ENCODE measurements at places on chromosomes 7 and 10.

DNA sequence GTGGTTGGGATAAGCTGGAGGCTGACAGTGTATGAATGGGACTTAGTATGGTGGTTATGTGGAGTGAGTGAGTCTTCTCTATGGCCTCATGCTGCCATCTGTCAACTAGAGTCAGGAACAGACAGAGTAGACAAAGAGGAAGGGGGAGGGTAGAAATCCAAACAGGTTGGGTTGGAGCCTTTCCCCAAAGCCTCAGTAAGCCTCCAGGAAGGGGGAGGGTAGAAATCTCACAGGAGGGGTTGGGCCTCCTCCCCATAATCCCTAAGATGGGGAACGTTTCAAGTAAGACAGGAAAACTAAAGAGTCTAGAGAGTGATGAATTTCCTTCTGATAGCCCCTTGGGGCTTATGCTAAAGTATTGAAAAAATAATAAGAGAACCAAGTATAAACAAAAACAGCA, 2.0 kb upstream of the AKR1B15 start:
- no peak for DNase-seq

GRCh38 chr7:113100121-113100603, 13.5 kb upstream of the GPR85 start:
- DNase-seq = no peak

DNA sequence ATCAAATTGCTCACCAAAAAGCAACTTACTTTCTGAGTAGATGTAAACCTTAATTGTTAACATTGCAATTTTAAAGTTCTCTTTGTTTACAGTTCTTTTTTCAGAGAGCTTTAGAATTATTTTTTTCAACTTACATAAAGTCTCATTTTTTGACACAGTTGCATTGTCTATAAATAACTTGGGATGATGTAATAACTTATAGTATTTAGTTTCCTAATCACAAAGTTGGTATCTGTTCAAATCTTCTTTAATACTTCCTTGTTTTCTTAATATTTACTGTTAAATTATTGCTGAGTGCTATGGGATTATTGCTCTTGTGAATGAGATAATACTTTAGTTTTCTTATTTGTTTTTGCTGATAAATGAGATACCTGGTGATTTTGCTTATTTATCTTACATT, 18.9 kb upstream of the SUV39H2 start:
- DNase-seq = no peak

DNA sequence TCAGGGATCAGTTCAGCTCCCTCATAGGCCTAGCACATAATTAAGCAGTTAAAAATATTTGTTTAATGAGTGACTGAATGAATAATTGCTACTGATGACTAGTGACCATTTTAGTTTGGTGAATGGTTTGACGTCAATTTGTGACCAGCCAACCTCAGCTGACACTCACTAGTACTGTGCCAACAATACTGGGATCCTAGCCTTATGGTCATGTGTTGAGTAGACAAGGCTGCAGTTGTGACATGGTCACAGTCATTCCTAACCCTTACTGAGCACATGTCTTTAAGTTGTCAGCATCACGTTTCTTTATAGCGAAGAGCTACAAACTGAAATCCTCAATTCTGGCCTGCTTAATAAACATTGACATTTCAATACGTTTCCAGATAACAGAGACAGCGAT, 86.9 kb upstream of the SLC26A5 start:
- no peak for DNase-seq

DNA sequence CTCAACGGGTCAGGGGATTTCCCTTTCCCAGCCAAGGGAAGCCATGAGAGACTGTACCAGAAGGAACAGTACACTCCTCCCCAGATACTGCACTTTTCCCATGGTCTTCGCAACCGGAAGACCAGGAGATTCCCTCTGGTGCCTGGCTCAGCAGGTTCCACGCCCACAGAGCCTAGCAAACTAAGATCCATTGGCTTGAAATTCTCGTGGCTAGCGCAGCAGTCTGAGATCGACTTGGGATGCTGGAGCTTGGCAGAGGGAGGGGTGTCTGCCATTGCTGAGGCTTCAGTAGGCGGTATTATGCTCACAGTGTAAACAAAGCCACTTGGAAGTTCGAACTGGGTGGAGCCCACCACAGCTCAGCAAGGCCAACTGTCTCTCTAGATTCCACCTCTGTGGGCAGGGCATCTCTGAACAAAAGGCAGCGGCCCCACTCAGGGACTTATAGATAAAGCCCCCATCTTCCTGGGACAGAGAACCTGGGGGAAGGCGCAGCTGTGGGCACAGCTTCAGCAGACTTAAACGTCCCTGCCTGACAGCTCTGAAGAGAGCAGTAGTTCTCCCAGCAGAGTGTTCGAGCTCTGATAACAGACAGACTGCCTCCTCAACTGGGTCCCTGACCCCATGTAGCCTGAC, 29.6 kb downstream of the SLC16A12 start:
- no peak for DNase-seq

GRCh38 chr7:143245123-143245522, 18.1 kb upstream of the GSTK1 start:
- peak; percentile 41 for DNase-seq

GRCh38 chr7:105776068-105776790, 100.2 kb downstream of the ATXN7L1 start:
- peak; percentile 70 for DNase-seq

DNA sequence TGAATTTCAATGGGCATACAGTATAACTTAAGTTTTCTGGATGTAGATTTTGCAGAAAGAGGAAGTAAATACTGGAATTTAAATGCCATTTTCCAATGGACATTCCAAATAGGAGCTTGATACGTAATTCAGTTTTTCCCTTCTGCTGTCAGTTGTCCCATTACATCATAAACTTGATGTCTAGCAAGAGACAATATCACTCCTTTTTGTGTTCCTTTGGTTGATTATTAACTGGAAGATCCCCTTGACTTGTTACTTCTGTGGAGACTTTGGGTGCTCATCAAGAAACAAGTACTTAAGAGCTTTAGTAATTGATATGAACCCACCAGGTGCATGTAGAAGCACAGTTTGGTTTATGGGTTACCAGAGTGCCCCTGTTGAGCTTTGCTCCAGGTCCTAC, 116.1 kb downstream of the ST7 start:
- DNase-seq = no peak

- DNase-seq = no peak
These were observed 11.3 kb downstream of the KAT6B start for GRCh38 chr10:74837743-74838142.

GRCh38 chr7:139993592-139993991, 69.2 kb downstream of the PARP12 start:
- no peak for DNase-seq

DNA sequence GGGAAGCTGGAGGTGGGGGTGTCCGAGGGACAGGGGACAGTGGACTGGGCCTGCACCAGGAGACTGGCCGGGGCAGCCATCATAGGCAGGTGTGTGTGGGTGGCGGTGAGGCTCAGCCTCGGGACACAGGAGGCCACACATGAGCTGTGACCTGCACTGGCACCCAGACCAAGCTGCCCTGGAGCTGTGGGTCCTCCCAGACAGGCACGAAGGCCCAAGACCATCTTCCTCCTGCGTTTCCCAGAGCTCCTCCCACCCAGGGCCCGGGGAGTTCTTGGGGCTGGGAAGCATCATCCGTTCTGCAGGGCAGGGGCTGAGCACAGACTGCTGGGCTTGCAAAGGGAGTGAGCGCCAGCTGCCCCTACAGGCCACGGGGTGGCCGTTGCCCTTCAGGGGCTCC, 87.4 kb downstream of the PDGFA start:
- DNase-seq = no peak

DNA sequence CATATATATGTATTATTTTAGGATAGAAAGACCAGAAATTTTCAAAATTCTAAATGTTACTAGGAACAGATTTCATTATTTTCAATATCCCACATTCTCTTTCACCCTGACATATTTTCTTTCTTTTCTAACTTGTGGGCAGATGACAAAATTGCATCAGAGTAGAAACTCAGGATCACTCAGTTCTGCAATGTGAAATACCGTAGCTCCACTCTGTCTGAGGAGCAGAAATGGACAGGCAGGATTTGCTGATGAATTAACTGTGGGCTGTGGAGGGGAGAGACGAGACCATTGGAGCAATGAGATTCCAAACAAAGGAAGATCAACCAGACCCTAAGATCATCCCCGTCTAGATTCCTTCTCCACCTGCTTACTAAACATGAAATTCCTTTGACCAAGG, 37.0 kb upstream of the SVOPL start:
- no peak for DNase-seq

DNA sequence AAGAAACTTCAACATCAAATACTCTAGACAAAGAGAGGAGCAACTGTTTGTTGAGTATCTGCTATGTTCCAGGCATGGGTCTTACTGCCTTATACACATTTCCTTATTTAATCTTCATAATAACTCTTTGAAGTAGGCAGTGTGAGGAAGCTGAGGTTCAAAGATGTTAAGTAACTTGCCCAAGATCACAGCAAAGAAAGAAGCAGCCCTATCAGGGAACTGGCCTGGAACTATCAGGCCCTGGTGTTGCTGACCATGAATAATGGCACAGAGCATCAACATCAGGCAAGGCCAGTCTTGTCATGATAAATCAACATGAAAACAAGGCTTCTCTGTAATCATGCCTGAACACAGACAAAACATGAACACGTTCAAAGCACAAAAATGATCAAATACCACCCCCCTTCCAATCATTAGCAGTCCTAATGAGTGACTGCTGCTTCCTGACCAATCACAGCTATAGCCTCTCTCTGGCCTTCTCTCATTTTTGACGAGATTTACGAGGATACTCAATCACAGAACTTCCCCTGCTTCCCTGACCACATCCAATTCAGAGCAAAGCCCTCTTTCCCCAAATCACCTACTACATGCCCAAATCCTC, 2.3 kb downstream of the GSDME start:
- no peak for DNase-seq

GRCh38 chr10:45373576-45374349, at the start of gene ALOX5:
Gene ALOX5, plus strand, starts transcription at chr10:45374216. Its CDS starts 64 bp downstream, at chr10:45374280.
- DNase-seq = no peak

DNA sequence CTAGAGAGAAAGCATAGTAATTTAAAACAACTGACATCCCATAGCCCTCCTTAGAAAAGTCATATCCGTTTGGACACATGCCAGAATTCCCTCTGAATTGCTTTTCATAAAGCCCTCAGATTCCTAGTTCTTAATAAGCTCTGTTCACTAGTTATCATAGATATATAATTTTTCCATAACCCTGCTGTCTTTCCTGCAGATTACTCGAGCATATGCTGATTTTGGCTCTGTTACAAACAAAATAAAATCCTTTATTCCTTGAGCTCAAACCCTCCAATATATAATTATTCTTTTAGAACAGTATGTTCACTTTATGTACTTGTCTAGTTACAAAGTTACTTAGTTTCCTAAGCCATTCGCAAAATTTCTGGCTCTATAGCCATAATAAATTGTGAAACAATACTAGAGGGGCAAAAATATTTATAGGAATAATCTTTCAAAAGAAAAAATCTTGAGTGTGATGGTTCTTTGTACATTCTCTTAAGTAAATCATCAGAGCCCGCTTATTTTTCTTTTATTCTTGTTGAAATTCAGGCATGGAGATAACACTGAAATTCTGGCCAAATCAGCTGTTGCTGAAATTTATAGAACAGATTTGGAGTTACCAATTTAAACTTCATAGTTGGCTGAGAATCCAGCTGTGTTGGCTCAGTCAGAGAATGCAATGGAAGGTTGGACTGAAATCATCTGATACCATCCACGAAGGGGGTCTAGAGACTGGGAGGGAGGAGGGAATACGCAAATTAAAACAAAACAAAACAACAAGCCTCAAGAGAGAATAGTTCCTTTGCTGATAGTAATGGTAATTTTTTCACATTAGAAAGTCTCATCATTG, 146.1 kb upstream of the TMEM196 start:
- no peak for DNase-seq

GRCh38 chr7:11607686-11608085, 224.3 kb downstream of the THSD7A start:
- no peak for DNase-seq

GRCh38 chr7:142365410-142365842, 107.6 kb upstream of the PRSS58 start:
- no peak for DNase-seq

GRCh38 chr10:102935939-102936605, 18.0 kb downstream of the CNNM2 start:
- DNase-seq = no peak

GRCh38 chr7:44064791-44065430, 456 bp downstream of the PGAM2 start:
- no peak for DNase-seq

- DNase-seq = no peak
These were observed 78.4 kb upstream of the AFAP1L2 start for GRCh38 chr10:114482480-114483304.

DNA sequence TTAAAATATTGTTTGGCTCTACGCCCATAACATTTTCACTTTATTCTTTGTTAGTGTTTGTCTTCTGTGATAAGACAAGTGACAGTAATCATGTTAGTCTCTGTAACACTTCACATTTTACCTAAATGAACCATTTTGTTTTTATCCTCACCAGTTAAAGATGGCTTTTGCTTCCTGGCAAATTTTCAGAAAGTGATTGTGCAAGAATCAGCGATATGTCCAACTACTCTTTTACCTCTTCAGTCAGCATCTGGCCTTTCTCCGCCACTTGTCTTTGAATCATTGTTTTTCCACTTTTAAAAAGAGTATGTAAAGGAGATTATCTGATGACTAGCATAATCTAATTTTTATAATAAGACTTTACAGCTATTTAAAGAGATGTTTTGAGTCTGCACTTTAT, 3.5 kb downstream of the DGKB start:
- DNase-seq = no peak

DNA sequence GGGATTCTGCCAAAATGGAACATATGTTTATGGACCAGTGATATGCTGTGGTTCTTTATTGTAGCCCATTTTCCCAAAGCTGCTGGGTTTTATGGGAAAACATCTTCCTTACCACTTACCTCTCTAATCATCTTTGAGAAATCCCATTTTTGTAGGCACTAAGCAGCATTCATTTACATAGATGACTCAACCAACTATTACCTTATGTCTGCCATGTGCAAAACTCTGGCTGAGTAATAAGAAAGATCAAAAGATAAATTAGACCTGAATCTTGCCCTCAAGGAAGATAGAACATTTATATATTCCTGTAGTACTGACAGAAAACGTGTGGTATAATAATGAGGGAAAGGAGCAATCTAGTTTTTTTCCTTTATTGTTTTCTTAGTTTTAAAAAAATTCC, 24.3 kb downstream of the CBLL1 start:
- peak; percentile 38 for DNase-seq

DNA sequence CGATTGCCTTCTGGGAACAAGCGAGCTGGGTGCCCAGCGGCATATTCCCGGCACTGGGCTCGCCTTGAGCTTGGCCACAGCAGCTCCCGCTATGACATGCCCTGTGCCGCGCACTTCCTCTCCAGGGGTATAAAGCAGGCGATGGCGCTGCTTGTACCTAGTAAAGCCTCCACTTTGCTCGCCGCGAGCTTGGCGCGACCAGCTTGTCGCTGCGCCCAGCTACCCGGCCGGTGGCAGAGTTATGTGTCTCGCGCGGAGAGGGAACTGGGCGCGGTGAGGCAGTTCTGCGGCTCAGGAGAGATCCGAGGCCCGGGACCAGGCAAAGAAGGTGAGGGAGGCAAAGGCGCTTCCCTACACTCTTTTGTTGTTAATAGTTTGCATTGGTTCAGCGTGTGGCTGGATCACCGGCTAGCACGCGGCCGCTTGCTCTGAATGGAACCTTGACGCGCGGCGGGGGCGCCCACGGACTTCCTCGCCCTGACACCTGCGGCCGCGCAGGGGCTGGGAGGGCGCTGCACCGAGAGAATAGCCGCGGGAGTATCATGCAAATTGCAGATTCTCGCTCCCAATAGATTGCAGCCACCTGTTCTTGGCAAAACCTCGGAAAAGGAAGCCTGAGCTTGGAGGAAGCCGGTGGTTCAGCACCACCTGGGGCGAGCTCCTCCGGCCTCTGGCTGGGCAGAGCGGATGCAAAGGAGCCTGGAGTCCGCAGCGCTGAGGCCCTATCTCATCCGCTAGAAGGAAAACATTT, 3.0 kb upstream of the BUB3 start:
- DNase-seq = no peak
